ENCODE measurements at places on chromosomes 11 and 22. TPM values are rescaled to one million over a fixed set of nuclear protein-coding genes. Genes with fewer than 3 reads are reported as not detected.

GRCh38 chr11:33479231-33479630 is 221.4 kb downstream of the C11orf91 start:
- no peak for DNase-seq

- no peak for DNase-seq
Measured at GRCh38 chr11:20289732-20290131, 73.8 kb upstream of the HTATIP2 start.

- peak; percentile 69 for DNase-seq
Measured at GRCh38 chr11:111370902-111371578, 8.0 kb downstream of the POU2AF1 start.

DNA sequence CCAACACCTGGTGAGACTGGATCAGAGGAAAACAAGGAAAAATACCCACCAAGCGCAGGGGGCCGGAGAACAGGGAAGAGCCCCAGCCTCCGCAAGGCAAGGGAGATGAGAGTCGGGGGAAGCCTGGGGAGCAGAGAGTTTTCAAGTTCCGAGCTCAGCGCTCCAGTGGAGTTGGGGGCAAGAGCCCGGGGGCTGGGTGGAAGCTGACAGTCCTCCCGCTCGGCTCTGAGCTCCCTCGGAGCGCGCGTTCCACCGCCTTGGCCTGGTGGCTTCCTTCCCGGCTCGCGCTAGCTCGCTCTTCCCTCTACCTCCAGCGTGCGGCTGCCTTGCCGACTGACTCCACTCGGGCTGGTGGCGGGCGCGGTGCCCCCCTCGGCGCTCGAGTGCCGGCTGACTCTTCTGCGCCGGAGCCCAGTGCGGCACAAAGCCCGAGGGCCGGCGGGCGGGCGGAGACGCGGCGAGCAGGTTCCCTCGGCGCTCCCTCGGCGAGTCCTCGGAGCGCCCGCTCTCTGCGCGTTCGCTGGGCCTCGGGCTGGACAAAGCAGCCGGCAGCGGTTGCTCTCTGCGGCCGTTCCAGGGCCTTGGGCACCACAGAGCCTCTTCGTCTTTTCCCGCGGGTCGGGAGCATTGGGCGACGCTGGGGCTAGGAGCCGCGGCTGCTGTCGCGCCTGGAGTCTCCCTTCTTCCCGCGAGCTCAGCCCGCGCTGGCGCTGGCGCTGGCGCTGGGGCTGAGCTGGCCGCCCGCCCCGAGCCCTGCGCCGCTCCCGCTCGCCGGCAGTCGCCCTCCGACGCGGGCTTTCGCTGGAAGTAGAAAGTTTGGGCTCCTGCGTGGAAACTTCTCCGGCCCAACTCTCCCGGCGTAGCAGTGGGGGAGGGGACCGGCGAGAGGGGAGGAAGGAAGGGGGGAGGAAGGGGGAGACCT is 1.0 kb downstream of the PAX6 start:
- no peak for DNase-seq

DNA sequence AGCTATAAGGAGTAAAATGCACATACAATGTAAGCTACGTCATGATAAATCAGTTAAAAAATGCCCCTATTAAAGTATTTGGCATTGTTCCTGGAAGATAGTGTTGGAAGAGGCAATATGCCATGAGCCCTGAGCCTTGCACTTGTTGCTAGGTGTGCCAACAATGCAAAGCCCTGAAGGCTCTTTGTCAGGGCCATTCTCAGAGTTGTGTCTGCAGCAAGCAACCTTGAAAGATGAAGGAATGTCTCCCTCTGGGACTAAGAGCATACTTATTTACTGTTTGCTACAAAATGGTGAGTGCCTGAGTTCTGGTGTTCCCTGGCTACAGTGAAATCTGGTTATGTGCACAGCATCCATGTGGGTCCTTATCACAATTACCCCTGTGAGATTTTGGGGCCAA is 322.3 kb upstream of the FAT3 start:
- no peak for DNase-seq

DNA sequence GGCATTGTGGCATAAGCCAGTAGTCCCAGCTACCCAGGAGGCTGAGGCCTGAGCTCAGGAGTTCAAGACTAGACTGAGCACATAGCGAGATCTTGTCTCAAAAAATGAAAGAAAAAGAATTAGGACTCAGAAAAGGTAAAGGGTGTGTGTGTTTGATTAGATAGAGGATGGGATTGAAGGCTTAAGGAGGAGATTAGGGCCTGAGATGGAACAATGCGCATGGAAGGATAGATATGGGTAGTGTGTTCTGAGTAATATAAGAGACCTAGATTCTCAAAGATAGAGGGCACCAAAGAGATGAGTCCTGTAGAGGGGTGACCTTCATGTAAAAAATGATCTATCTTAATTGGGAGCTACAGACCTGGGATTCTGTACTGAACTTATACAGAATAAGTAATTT is 17.3 kb upstream of the RAB30 start:
- DNase-seq: no peak

GRCh38 chr11:46348566-46349401 is 1.5 kb downstream of the DGKZ start:
- peak; percentile 79 for DNase-seq

DNA sequence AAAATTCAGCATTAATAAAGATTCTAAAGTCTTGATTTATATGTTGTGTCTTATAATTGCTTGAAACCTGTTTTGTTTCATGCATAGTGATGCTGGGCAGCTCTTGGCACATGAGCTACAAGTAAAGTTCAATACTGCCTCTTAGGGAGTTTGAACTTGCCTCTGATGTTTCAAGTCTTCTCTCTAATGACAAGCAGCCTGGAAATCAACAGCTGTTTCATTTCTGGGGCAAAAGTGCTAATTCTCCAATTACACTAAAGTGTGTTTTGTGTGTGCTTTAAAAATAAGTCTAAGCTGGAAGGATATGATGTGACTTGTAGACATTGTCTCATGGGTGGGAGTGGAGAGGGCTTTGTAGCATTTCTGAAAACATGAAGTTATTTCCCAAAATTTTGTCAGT is 23.7 kb upstream of the SESN3 start:
- no peak for DNase-seq

GRCh38 chr11:111441443-111441842 is 62.4 kb upstream of the POU2AF1 start:
- DNase-seq: peak; percentile 38

- DNase-seq: no peak
Measured at GRCh38 chr22:23695571-23696325, 4.9 kb downstream of the RGL4 start.

- DNase-seq: no peak
Measured at GRCh38 chr22:26570864-26571525, 18.9 kb downstream of the TPST2 start.

DNA sequence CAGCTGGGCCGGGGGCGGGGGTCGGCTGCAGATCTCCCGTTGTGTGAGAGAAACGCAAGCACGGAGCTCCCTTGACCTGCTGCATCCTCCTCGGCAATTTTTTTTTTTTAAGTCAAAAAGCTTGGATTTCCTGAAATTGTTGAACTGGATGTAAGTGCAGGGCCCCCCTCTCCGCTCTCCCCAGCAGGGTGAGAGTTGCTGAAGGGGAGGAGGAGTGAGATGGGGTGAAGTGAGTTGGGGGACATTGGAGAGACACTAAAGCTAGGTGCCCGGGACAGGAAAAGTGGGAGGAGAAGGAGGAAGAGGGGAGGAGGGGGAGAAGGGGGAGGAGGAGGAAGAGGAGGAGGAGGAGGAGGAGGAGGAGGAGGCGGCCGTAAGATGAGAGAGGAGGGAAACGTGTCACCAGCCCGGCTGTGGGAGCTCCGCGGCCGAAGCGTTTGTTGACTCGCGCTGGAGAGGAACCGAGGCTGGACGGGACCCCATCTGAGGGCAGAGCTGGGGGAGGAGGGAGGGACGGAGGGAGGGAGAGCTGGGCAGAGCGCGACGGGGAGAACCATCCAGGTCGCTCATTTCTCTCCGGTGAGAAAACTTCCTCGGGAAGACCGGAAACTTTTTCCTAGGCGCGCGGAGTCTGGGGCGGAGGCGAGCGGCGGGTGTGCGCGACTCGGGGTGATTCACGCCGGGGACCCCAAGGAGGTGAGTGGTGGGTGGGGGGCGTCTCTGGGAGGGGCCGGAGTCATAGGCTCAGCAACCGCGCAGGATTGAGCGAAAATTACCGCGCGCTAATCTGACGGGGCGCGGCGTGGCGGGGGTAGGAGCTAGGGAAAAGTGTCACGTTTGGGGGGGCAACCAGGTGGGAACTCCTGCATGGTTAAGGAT is 80.2 kb downstream of the PRR5L start:
- peak; percentile 48 for DNase-seq

GRCh38 chr22:31926024-31926423 is 18.3 kb upstream of the YWHAH start:
- no peak for DNase-seq

- DNase-seq: no peak
Measured at GRCh38 chr11:914747-915501, 4.3 kb upstream of the CHID1 start.

GRCh38 chr22:36986242-36986821 is 32.9 kb downstream of the TST start:
- peak; percentile 80 for DNase-seq

The NPAS4 gene
- total RNA-seq: not detected

The SPTBN2 gene
- total RNA-seq: 1.3 TPM

The RAB3IL1 gene
- total RNA-seq: 0.21 TPM

The CD82 gene
- 243 TPM for total RNA-seq

The RTN3 gene
- 54.4 TPM for total RNA-seq

The SAA4 gene
- not detected for total RNA-seq

All from activated CD4-positive, alpha-beta memory T cell treated with anti-CD3 and anti-CD28 coated beads for 36 hours (primary cell).